ENCODE measurements at places on chromosomes 1 and 21. TPM values are rescaled to one million over a fixed set of nuclear protein-coding genes. Genes with fewer than 3 reads are reported as not detected.
A peak's percentile ranks its signal among the peaks of the same experiment; 100 is the strongest.

The ITSN1 gene
- total RNA-seq, result 26.1 TPM

The RPE65 gene
- not detected for total RNA-seq

The AMY1C gene
- not detected for total RNA-seq

The PTPN7 gene
- total RNA-seq, result not detected

The PRR9 gene
- not detected for total RNA-seq

DNA sequence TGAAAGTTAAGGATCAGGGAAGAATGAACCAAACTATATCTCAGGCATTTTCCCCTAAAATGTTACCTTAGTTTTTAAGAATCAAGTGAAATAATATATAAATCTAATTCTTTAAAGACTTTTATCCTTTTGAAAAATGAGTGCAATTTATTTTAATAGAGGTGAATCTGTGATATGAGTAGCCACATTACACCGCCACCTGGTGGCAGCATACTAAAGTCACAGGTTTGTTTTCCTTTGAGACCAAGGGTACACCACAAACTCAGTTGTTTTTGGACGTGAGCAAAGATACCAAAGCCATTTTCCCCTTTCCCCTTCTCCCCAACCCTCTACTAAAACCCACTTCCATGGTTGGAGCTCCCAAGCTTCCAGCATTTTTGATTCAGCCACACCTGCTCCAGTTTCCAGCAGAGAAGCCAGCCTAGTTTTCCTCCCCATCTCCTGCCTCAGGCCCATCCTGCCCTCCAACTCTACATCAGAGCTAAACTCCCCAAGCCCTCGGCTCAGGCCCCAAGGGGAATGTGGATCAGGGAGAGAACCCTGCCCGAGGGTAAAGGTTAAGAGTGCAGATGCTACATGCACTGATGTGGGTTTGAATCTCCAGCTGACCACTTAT lies 22.9 kb upstream of the LDLRAP1 start:
- peaks cover 1% of the 10 kb centered on the region for H3K27me3 ChIP-seq
- H3K4me1 ChIP-seq, result peaks cover 15% of the 10 kb centered on the region
- peak; percentile 33 for DNase-seq
- no peak overlapping the region for H3K4me3 ChIP-seq

GRCh38 chr1:89850844-89851415 lies 30.1 kb downstream of the LRRC8D start:
- H3K27ac ChIP-seq, result no peak overlapping the region
- H3K27me3 ChIP-seq, result no peaks in the 10 kb centered on the region
- H3K36me3 ChIP-seq, result peaks cover 77% of the 10 kb centered on the region
- no peak overlapping the region for H3K4me3 ChIP-seq
- DNase-seq, result no peak

DNA sequence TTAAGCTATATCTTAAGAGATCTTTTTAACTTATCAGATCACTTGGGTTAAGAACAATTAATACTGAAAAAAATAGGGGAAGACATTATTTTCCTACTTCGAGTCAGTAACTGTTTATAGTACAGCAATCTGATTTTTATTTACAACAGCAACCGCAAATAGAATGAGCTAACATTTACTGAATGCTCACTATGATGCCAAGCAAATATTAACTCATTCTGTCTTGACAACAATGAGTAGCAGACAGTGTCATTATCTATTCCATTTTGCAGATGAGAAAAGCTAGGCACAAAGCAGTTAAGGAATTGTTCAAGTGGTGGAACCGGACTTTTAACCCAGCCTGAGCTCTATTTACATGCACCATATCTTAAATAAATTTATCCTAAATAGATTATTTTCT lies 273.7 kb downstream of the NTNG1 start:
- no peak overlapping the region for H3K27ac ChIP-seq
- no peak for DNase-seq
- H3K4me1 ChIP-seq, result no peaks in the 10 kb centered on the region
- no peaks in the 10 kb centered on the region for H3K36me3 ChIP-seq
- no peak overlapping the region for H3K4me3 ChIP-seq

DNA sequence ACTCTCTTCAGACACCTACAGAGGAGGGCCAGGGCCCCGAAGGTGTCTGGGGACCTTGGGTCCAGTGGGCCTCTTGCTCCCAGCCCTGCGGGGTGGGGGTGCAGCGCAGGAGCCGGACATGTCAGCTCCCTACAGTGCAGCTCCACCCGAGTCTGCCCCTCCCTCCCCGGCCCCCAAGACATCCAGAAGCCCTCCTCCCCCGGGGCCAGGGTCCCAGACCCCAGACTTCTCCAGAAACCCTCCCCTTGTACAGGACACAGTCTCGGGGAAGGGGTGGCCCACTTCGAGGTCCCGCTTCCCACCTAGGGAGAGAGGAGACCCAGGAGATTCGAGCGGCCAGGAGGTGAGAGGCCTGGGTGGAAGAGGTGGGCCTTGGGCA lies 3.7 kb downstream of the ADAMTSL4 start:
- H3K4me1 ChIP-seq, result peaks cover 58% of the 10 kb centered on the region
- H3K4me3 ChIP-seq, result peak overlapping the region; percentile 66
- H3K27ac ChIP-seq, result peak overlapping the region; percentile 76
- no peak for DNase-seq
- H3K27me3 ChIP-seq, result no peaks in the 10 kb centered on the region
- peaks cover 5% of the 10 kb centered on the region for H3K36me3 ChIP-seq

GRCh38 chr1:85015826-85016225 lies 18.9 kb upstream of the MCOLN2 start:
- no peak overlapping the region for H3K4me3 ChIP-seq
- no peaks in the 10 kb centered on the region for H3K4me1 ChIP-seq
- no peaks in the 10 kb centered on the region for H3K27me3 ChIP-seq
- no peak for DNase-seq

DNA sequence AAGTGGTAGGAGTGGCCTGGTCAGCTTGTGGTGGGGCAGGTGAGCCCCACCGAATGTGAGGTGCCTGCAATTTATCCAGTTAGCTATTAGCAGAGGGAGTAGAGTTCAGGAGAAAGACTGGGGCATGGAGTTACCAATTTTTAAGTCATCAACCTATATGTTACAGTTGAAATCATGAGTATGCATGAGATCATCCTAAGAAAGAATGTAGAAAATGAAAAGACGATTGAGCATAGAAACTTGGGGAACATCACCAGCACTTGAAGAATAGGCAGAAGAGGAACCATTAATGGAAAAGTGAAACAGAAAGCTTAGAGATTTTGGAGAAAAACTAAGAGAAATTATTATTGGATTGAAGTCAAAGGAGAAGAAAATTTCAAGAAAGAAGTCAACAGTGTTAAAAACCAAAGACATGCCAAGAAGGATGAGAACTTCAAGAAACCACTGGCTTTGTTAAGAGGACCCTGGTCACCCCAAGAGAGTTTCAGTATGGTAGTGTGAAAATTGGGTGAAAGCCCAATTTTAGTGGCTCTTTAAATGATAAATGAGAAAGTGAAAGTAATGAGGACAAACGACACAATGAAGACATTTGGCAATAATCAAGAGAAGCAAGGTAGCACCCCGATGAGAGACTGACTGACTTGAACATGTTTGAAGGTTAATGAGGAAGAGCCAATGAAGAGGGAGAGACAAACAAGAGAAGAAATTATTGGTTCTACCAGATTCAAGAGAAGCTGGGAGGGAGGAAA lies 36.7 kb downstream of the DNASE2B start:
- no peak overlapping the region for H3K27ac ChIP-seq
- H3K27me3 ChIP-seq, result no peaks in the 10 kb centered on the region
- H3K36me3 ChIP-seq, result no peaks in the 10 kb centered on the region
- H3K4me3 ChIP-seq, result no peak overlapping the region

DNA sequence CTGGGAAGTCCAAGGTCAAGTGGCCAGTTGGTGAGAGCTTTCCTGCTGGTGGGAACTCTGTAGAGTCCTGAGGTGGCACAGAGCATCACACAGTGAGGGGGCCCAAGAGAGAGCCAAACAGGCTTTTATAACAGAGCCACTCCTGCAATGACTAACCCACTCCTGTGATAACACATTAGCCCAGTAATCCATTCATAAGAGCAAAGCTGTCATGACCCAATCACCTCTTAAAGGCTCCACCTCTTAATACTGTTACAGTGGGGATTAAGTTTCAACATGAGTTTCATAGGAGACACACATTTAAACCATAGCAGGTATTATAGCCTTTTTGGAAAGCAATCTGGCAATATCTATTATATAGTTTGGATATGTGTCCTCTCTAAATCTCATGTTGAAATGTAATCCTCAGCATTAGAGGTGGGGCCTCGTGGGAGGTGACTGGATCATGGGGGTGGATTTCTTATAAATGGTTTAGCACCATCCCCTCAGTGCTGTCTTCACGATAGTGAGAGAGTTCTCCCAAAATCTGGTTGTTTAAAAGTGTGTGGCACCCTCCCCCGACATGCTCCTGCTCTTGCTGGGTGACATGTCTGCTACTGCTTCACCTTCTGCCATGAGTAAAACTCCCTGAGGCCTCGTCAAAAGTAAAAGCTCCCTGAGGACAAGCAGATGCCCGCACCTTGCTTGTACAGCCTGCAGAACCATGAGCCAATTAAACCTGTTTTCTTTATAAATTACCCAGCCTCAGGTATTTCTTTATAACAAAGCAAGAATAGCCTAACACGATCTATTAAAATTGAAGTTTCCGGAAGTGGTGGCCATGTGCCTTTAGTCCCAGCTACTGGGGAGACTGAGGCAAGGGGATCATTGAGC lies 64.5 kb downstream of the CD58 start:
- no peak overlapping the region for H3K4me3 ChIP-seq
- peaks cover 60% of the 10 kb centered on the region for H3K4me1 ChIP-seq
- H3K36me3 ChIP-seq, result 0 out of 2 replicates have a peak, but pooled peaks cover 2% of the 10 kb centered on the region
- no peak for DNase-seq
- H3K27ac ChIP-seq, result no peak overlapping the region
- no peaks in the 10 kb centered on the region for H3K27me3 ChIP-seq

DNA sequence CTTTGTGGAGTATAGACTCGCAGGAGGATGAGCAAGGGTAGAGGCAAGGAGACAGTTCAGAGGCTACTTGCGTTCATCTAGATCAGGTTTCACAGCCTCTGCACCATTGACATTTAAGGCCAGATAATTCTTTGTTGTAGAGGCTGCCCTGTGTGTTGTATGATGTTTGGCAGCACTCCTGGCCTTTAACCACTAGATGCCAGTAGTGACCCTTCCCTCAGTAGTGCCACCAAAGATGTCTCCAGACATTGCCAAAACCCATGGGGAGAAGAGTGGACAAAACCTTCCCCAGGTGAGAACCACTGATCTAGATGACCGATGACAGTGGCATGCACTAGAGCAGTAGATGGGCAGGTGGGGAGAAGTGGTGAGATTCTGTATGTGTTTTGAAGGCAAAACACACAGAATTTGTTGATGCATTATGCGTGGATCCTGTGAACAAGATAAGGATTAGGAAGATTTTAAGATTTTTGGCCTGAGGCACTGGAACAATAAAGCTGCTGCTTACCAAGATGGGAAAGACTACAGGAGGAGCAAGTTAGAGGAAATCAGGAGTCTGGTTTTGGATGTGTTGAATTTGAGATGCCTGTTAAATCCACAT lies 9.9 kb upstream of the COG2 start:
- peak; percentile 63 for DNase-seq
- H3K36me3 ChIP-seq, result no peaks in the 10 kb centered on the region
- no peak overlapping the region for H3K4me3 ChIP-seq
- no peaks in the 10 kb centered on the region for H3K27me3 ChIP-seq
- peaks cover 40% of the 10 kb centered on the region for H3K4me1 ChIP-seq

- H3K4me1 ChIP-seq, result peaks cover 34% of the 10 kb centered on the region
- no peak overlapping the region for H3K27ac ChIP-seq
- no peak overlapping the region for H3K4me3 ChIP-seq
- no peak for DNase-seq
- H3K36me3 ChIP-seq, result no peaks in the 10 kb centered on the region
- no peaks in the 10 kb centered on the region for H3K27me3 ChIP-seq
Measured at GRCh38 chr1:51607681-51608095, 9.2 kb upstream of the OSBPL9 start.

GRCh38 chr1:11471473-11471872 lies 7.5 kb upstream of the DISP3 start:
- H3K4me1 ChIP-seq, result no peaks in the 10 kb centered on the region
- H3K4me3 ChIP-seq, result no peak overlapping the region
- DNase-seq, result no peak
- H3K27ac ChIP-seq, result no peak overlapping the region

DNA sequence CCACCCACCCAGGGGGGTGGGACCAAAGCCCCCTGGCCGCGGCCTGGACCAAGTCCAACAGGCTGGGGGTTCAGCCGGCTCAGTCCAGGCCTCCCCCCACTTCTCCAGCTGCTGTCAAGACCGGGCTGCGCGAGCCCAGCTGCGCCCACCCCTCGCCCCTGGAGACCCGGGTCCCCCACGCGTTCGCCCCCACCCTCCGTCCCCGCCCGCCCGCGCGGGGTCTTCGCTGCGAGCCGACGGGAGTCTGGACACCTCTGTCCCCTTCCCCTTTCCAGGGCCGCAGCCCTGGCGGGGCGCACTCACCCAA lies 253 bp downstream of the RAP1GAP start:
- H3K4me3 ChIP-seq, result peak overlapping the region; percentile 83
- peaks cover 2% of the 10 kb centered on the region for H3K36me3 ChIP-seq
- no peak for DNase-seq
- no peaks in the 10 kb centered on the region for H3K27me3 ChIP-seq

- H3K4me3 ChIP-seq, result no peak overlapping the region
- H3K36me3 ChIP-seq, result no peaks in the 10 kb centered on the region
- H3K27me3 ChIP-seq, result no peaks in the 10 kb centered on the region
- DNase-seq, result peak; percentile 32
- no peaks in the 10 kb centered on the region for H3K4me1 ChIP-seq
- no peak overlapping the region for H3K27ac ChIP-seq
Measured at GRCh38 chr1:34597877-34598514, 156.9 kb upstream of the GJB5 start.

GRCh38 chr1:88867743-88868521 lies 23.4 kb downstream of the GTF2B start:
- peaks cover 1% of the 10 kb centered on the region for H3K36me3 ChIP-seq
- no peaks in the 10 kb centered on the region for H3K27me3 ChIP-seq
- H3K27ac ChIP-seq, result no peak overlapping the region
- no peak overlapping the region for H3K4me3 ChIP-seq

- no peaks in the 10 kb centered on the region for H3K27me3 ChIP-seq
- peaks cover 21% of the 10 kb centered on the region for H3K4me1 ChIP-seq
- no peak overlapping the region for H3K27ac ChIP-seq
- DNase-seq, result no peak
- H3K36me3 ChIP-seq, result no peaks in the 10 kb centered on the region
- no peak overlapping the region for H3K4me3 ChIP-seq
Measured at GRCh38 chr1:185073725-185074124, 28.4 kb downstream of the RNF2 start.

DNA sequence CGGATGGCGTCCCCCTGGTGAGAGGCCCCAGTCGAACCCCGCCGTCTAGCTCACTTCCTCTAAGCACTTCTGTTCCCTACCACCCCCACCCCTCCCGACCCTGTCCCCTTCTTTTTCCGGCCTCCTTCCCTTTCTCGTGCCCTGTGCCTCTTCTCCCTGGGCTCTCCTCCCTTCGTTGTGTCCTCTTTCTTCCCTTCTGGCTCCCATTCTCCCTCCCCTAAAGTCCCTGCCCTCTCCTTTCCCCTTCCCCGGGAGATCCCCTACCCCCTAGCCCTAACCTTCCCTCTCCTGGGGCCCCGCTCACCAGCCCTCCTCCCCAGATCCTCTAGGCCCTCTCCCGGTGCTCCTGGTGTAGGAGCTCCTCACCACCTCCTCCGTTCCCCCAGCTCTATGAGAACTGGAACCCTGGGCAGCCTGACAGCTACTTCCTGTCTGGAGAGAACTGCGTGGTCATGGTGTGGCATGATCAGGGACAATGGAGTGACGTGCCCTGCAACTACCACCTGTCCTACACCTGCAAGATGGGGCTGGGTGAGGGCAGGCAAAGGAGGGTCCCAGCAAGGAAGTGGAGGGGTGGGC lies 15.9 kb downstream of the BCAN start:
- DNase-seq, result no peak
- H3K27ac ChIP-seq, result no peak overlapping the region
- H3K4me1 ChIP-seq, result peaks cover 59% of the 10 kb centered on the region
- H3K36me3 ChIP-seq, result peaks cover 5% of the 10 kb centered on the region
- no peak overlapping the region for H3K4me3 ChIP-seq

GRCh38 chr1:166920561-166921475 lies 44.8 kb upstream of the TADA1 start:
- DNase-seq, result no peak
- no peak overlapping the region for H3K4me3 ChIP-seq
- peaks cover 4% of the 10 kb centered on the region for H3K27me3 ChIP-seq
